ENCODE measurements at places on chromosomes 7 and 10. TPM values are rescaled to one million over a fixed set of nuclear protein-coding genes. Genes with fewer than 3 reads are reported as not detected.

HOXA5 gene
- total RNA-seq = not detected

NPC1L1 gene
- total RNA-seq = not detected

DPYSL4 gene
- 6.1 TPM for total RNA-seq

CCZ1B gene
- 50.0 TPM for total RNA-seq

MAPK8 gene
- total RNA-seq = 64.7 TPM

POU6F2 gene
- total RNA-seq = not detected

SAMD9 gene
- 22.2 TPM for total RNA-seq

CPN1 gene
- total RNA-seq = not detected

OR2A1 gene
- 0.12 TPM for total RNA-seq

RARRES2 gene
- total RNA-seq = not detected

ZPBP gene
- not detected for total RNA-seq

CCDC146 gene
- 2.2 TPM for total RNA-seq

PAOX gene
- 8.3 TPM for total RNA-seq
